Left ventricle myocardium superior (tissue), 1 donor: ENCODE measurements at places on chromosomes 11 and 22. TPM values are rescaled to one million over a fixed set of nuclear protein-coding genes. Genes with fewer than 3 reads are reported as not detected.

KCNQ1OT1 gene
- 0.35 TPM for total RNA-seq

DNA sequence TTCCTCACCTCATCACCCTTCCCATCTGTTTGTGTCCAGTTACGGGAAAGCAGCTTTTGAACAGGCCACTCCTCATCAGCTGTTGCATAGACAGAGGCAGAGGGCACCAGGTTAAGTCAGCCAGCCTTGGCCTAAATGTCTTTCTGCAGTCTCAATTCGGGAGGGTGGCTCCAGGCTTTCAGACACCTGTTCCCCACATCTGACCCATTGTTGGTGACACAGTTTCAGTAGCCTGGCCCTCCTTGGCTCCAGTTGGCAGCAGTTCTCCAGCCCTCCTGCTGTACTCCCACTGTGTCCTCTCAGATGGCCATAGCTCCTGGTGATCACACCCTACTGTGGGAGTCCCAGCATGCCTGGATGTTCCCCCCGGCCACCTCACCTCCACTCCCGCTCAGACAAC lies 70.8 kb upstream of the MYOD1 start:
- no peak for DNase-seq

BRMS1 gene
- total RNA-seq, result 14.7 TPM

PIH1D2 gene
- total RNA-seq, result 1.6 TPM
